Naive thymus-derived CD8-positive, alpha-beta T cell (primary cell): ENCODE measurements at places on chromosomes 3 and 15. TPM values are rescaled to one million over a fixed set of nuclear protein-coding genes. Genes with fewer than 3 reads are reported as not detected.

PDCD10 gene
- 65.4 TPM for polyA plus RNA-seq

DNA sequence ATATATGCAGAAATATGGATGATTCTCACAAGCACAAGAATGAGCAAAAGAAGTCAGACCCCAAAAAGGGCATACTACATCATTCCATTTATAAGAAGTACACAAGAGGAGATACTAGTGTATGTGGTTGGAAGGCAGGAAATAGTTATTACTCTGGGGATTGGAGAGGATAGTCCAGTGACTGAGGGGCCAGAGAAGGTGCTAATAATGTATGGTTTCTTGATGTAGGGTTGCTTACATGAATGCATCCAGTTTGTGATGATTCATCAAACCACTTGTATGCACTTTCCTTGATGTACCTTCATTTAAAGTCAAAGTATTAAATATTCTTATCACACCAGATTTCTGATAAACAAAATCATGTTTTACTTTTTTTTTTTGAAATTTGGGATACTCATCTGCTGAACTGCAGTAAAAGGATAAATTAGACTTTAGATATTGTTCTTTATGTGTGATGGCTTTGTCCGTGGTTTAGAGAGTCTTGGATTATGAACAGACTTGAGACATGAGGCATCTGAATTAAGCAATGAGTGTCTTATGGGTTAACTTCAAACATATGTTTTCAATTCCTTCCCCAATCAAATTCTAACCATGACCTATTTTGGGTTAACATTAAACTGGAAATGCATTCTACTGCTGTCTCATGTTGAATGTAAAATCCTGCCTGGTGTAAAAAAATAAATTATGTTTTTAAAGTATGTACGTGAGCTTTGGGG is 171.2 kb downstream of the SEMA6D start:
- H3K36me3 ChIP-seq, result no peaks in the 10 kb centered on the region
- H3K27me3 ChIP-seq, result peaks cover 22% of the 10 kb centered on the region
- no peak overlapping the region for H3K27ac ChIP-seq
- no peak overlapping the region for H3K4me3 ChIP-seq
- no peaks in the 10 kb centered on the region for H3K4me1 ChIP-seq

OSBPL10 gene
- polyA plus RNA-seq, result 0.03 TPM

GRCh38 chr15:62927196-62927595 is 115.4 kb upstream of the TPM1 start:
- peaks cover 33% of the 10 kb centered on the region for H3K27me3 ChIP-seq
- H3K4me3 ChIP-seq, result no peak overlapping the region
- no peak for DNase-seq
- H3K4me1 ChIP-seq, result no peaks in the 10 kb centered on the region
- H3K27ac ChIP-seq, result no peak overlapping the region
- H3K36me3 ChIP-seq, result no peaks in the 10 kb centered on the region

DNA sequence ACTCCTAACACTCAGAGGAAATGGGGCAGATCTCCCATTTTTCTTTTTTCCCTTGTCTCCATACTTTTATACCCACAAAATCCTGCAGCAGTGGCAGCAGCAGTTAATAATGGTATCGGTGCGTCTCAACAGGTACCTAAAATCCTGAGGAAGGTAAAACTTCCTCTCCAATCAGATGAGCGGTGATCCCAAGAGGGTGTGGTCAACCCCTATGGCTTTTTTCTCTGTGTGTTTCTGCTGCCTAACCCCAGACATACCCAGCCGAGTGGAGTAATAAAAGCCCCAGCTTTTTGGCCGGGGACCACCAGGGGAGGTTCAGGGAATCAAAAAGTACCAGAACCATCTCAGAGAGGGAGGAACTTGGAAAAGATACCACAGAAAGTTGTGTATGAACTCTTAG is 9.1 kb downstream of the GK5 start:
- no peaks in the 10 kb centered on the region for H3K36me3 ChIP-seq
- H3K4me3 ChIP-seq, result no peak overlapping the region
- peaks cover 13% of the 10 kb centered on the region for H3K4me1 ChIP-seq
- no peak overlapping the region for H3K27ac ChIP-seq
- H3K27me3 ChIP-seq, result no peaks in the 10 kb centered on the region

CEP97 gene
- 1.8 TPM for polyA plus RNA-seq

DNA sequence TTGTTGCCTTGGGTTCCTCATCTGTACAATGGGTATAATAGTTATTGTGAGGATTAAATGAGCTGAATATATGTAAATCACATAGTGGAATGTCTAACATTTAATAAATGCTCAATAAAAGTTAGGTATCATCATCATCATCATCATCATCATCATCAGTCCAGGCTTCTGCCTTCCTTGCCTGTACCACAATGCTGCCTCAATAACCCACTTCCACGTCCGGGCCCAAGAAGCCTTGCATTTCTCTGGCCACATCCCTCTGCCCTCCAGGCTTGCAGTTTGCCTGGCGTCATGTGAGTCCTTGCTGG is 137.4 kb downstream of the THSD4 start:
- no peaks in the 10 kb centered on the region for H3K4me1 ChIP-seq
- no peaks in the 10 kb centered on the region for H3K36me3 ChIP-seq
- no peak for DNase-seq
- no peaks in the 10 kb centered on the region for H3K27me3 ChIP-seq
- no peak overlapping the region for H3K4me3 ChIP-seq
- no peak overlapping the region for H3K27ac ChIP-seq
